Cardiac muscle cell (in vitro differentiated cells and primary cell): ENCODE measurements at places on chromosomes 13 and 19.
A peak's percentile ranks its signal among the peaks of the same experiment; 100 is the strongest.

DNA sequence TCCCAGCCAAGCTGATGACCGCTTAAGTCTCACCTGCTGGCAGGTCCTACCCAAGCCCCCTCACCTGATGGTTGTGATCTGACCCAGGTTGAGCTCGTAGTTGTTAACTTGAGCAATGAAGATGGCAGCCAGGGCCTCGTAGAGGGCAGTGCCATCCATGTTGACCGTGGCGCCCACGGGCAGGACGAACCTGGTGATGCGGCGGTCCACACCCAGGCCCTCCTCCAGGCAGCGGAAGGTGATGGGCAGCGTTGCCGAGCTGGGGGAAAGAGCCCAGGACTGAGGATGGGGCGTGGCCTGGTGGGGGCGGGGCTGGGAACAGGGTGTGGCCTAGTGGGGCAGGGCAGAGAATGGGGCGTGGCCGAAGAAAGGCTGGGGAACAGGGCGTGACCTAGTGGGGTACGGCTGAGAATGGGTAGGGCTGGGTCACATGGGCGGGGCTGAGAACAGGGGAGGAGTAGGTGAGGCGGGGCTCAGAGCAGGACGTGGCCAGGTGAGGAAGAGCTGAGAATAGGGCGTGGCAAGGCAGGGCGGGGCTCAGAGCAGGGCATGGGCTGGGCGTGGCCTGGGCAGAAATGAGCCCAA is 12.9 kb downstream of the OR7C2 start:
- no peaks in the 10 kb centered on the region for H3K36me3 ChIP-seq
- H3K4me1 ChIP-seq, result no peaks in the 10 kb centered on the region
- no peak overlapping the region for H3K4me3 ChIP-seq
- no peaks in the 10 kb centered on the region for H3K27me3 ChIP-seq
- no peak for DNase-seq

DNA sequence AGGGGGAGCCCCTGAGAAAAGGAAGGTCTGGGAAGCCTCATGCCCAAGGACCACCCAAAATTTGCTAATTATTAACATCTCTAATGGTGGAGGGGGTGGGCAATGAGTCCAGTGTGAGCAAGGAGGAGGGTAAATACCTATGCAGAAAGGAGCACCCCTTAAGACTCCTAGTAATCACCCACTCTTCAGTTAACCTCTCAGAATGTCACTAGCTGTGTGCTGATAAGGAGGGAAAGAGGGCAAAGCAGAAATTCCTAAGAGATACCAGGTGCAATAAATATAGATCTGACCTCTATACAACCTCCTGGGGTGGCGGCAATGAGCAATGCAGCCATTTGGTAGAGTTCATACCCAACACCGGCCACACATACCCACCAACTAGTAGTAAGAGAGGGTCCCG is 12.7 kb upstream of the DPY19L3 start:
- H3K27me3 ChIP-seq, result no peaks in the 10 kb centered on the region
- DNase-seq, result no peak
- H3K4me1 ChIP-seq, result peaks cover 14% of the 10 kb centered on the region
- H3K4me3 ChIP-seq, result no peak overlapping the region

DNA sequence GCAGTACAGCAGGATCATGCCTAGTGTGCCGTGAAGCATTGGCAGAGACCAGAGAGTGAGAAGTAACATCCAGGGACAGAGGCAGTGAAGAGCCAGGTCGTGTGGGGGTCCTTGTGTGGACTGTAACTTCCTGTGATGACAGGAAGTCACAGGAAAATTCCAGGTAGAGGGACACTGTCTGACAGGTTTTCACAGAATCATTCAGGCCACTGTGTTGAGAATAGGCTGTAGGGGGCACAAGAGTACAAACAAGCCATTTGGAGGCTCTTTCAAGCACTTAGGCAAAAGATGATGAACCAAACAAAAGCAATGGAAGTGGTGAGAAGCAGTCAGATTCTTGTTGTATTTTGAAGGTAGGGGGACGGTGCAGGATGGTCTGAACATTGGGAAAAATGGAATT is 46.4 kb downstream of the N4BP2L1 start:
- peak; percentile 67 for DNase-seq
- H3K4me3 ChIP-seq, result no peak overlapping the region
- no peak overlapping the region for H3K27ac ChIP-seq
- H3K36me3 ChIP-seq, result no peaks in the 10 kb centered on the region
- H3K27me3 ChIP-seq, result no peaks in the 10 kb centered on the region

- DNase-seq, result peak; percentile 71
- no peaks in the 10 kb centered on the region for H3K27me3 ChIP-seq
- no peaks in the 10 kb centered on the region for H3K36me3 ChIP-seq
- no peaks in the 10 kb centered on the region for H3K4me1 ChIP-seq
Observed at GRCh38 chr13:23447927-23448326, 14.4 kb upstream of the SACS start.

- no peak for DNase-seq
- H3K27me3 ChIP-seq, result peaks cover 4% of the 10 kb centered on the region
- H3K4me3 ChIP-seq, result no peak overlapping the region
- H3K4me1 ChIP-seq, result no peaks in the 10 kb centered on the region
Observed at GRCh38 chr19:17788632-17789031, 6.3 kb upstream of the B3GNT3 start.

- H3K27me3 ChIP-seq, result no peaks in the 10 kb centered on the region
- no peak for DNase-seq
- no peaks in the 10 kb centered on the region for H3K4me1 ChIP-seq
- H3K27ac ChIP-seq, result no peak overlapping the region
Observed at GRCh38 chr13:110985541-110985940, 70.7 kb upstream of the ANKRD10 start.

- H3K4me3 ChIP-seq, result no peak overlapping the region
- H3K4me1 ChIP-seq, result peaks cover 5% of the 10 kb centered on the region
- no peaks in the 10 kb centered on the region for H3K27me3 ChIP-seq
- H3K27ac ChIP-seq, result no peak overlapping the region
- no peaks in the 10 kb centered on the region for H3K36me3 ChIP-seq
Observed at GRCh38 chr13:78022164-78022877, 103.7 kb upstream of the EDNRB start.

DNA sequence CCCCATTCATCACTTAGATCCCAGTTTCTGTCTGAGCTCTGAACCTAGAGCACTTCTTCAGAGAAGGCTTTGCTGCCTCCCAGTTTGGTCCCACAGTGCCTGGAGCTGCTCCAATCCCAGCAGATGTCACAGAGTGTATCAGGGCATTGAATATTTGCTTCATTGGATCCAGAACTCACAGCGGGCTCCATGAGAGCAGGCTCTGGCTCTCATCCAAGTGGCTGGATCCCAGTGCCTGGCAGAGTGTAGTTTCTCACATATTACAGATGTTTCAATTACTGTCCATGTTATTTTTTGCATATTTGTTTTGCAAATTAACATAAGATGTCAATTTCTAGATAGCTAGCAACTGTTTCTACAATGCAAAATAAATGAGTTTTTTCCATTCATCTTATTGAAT is 50.6 kb downstream of the MYO16 start:
- no peak for DNase-seq
- no peaks in the 10 kb centered on the region for H3K36me3 ChIP-seq
- no peaks in the 10 kb centered on the region for H3K27me3 ChIP-seq
- no peak overlapping the region for H3K4me3 ChIP-seq
- no peaks in the 10 kb centered on the region for H3K4me1 ChIP-seq

- no peaks in the 10 kb centered on the region for H3K4me1 ChIP-seq
- no peak for DNase-seq
- H3K27me3 ChIP-seq, result no peaks in the 10 kb centered on the region
- H3K36me3 ChIP-seq, result no peaks in the 10 kb centered on the region
Observed at GRCh38 chr19:6796278-6796677, 23.8 kb downstream of the VAV1 start.

DNA sequence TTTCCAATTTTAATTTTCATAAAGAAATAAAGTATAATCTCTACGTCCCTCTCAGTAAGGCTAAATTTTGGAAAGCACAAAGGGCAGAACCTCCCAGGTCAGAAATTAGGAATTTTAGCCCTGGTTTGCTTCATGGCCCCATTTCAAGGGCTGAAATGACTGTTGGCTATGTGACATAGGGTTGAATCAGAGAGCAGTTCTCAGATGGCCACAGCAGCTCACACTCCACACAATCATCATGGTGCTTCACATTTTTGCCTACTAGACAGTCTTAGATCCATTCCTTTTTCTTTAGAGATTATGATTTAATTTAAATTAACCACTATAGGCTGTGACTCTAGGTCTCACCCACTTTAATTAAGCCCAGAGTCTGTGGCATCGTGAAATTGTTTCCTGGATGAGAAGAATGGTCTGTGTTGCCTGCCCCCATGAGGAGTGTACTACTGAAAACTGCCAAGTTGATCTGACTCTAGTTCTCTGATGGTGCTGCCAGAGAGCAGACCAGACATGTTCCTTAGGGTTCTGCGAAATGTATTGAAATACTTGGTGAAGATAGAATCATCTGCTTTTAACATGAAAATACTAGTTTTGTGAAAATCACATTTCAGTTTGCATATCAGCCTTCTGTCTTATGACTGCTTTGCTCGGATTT is 57.4 kb downstream of the ESD start:
- H3K4me3 ChIP-seq, result no peak overlapping the region
- H3K36me3 ChIP-seq, result peaks cover 11% of the 10 kb centered on the region
- no peak for DNase-seq
- H3K27ac ChIP-seq, result no peak overlapping the region
- no peaks in the 10 kb centered on the region for H3K4me1 ChIP-seq

DNA sequence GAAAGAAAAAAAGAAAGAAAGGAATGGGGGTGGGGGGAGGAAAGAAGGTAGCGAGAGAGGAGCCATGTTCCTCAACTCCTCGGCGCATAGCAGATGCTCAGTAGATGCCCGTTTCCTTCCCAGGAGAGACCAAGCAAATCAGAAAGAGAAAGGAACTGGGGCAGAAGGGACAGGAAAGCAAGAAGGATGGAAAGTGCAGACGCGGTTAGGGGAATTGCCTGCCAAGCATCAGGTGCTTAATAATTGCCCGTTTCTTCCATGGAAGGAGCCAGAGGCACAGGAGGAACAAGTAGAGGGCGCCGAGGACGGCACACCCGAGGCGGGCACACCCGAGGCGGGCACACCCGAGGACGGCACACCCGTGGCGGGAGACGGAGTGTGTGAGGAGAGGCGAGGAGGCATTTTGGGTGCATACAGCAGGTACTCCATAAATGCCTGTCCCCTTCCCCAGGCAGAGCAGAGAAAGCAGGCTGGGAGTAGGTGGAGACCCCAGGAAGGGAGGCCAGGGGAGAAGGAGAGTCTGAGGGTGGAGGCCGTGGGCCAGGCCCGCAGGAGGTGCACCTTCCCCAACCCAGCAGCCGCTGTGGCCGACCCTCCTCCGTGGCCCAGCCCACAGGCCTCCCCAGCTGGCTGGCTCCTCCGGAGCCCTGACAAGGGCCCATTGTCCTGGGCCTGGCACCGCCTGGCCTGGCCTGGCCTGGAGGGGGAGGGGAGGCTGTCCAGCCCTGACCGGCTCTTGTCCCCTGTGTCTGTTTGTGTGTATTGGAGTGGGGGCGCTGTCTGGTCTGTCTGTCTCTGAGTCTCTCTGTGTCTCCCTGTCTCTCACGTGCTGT is 14.6 kb downstream of the JOSD2 start:
- peak overlapping the region; percentile 99 for H3K4me3 ChIP-seq
- peak overlapping the region; percentile 100 for H3K27ac ChIP-seq
- peak; percentile 49 for DNase-seq
- peaks cover 26% of the 10 kb centered on the region for H3K36me3 ChIP-seq
- no peaks in the 10 kb centered on the region for H3K27me3 ChIP-seq

- no peaks in the 10 kb centered on the region for H3K27me3 ChIP-seq
- no peaks in the 10 kb centered on the region for H3K36me3 ChIP-seq
- H3K4me1 ChIP-seq, result peaks cover 23% of the 10 kb centered on the region
- no peak overlapping the region for H3K4me3 ChIP-seq
Observed at GRCh38 chr19:55113570-55114039, 3.8 kb downstream of the PPP1R12C start.

- no peaks in the 10 kb centered on the region for H3K27me3 ChIP-seq
- no peak overlapping the region for H3K27ac ChIP-seq
- no peak overlapping the region for H3K4me3 ChIP-seq
- no peaks in the 10 kb centered on the region for H3K4me1 ChIP-seq
- no peak for DNase-seq
Observed at GRCh38 chr13:101623470-101624209, 171.2 kb downstream of the ITGBL1 start.

GRCh38 chr13:113743366-113744195 is 15.4 kb upstream of the TMEM255B start:
- DNase-seq, result no peak
- H3K36me3 ChIP-seq, result no peaks in the 10 kb centered on the region
- no peaks in the 10 kb centered on the region for H3K27me3 ChIP-seq
